ENCODE measurements at places on chromosomes 7 and 10.

DNA sequence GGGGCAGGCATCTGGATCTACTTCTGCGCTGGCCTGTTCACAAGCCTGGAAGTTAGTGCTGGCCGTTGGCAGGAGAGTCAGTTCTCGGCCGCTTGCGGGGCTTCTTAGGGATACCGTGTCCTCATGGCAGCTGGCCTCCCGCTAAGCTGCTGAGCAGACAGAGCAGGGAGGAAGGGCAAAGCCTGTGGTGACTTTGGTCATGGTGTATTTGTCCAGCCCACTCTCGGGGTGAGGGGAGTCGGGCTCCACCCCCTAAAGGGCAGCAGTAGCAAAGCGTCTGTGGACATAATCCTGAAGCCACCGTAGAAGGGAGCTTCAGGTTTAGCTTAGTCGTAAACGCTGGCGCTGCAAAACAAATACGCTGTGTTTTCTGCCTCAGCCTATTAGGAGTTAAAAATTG lies 12.2 kb downstream of the UBE3C start:
- DNase-seq: no peak

DNA sequence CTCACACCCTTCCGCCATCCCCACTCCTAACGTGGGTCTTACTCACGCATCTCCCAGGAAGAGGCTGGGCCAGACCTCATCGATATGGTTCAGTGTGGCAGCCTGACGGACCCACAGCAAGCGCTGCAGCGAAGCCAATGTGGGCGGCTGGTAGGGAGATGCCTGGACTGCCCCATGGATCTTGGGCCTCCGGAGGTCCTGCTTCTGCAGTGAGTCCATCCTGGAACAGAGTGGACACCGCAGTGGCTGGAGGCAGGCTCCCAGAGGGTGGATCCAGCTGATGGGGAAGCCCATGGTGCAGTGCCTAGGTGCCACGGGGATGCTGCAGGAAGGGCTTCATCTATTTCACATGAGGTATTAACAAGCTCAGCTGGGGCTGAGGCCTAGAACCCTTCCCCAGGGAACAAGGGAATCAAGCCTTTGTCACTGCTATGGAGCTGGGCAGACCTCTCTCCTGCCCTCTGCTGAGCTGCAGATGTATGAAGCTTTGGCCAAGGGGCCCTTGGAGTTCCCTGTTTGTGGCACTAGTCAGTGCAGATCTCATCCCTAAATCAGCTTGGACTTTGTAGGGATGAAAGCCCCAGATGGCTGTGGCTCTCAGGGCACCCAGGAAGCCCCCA lies 13.7 kb upstream of the SAMD8 start:
- no peak for DNase-seq

DNA sequence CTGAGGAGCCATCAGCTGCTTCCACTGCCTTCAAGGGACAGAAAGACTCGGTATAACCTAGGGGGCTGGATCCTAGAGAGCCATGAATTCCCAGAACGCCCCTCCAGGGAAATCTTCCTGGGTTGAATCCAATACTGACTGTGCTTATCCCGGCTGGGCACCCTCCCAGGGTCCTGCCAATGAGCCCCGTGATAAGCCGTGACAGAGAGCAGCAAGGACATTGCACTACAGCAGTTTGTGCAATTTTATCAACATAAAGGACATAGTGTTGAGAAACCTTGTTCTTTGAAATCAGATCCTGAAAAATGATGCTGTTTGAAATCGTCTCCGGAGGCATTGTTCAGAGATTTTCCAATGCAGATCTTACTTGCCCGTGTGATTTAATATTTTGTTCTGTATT lies 18.8 kb downstream of the AKR1B1 start:
- DNase-seq: no peak

- DNase-seq: no peak
Measured at GRCh38 chr7:93196336-93196735, 29.9 kb downstream of the HEPACAM2 start.

All from stimulated activated CD8-positive, alpha-beta memory T cell treated with anti-CD3 and anti-CD28 coated beads, Interleukin-7, amount 100 ng/mL, for 24 hours (primary cell).